Stimulated activated CD4-positive, alpha-beta T cell treated with anti-CD3 and anti-CD28 coated beads, TNF-alpha, amount 100 ng/mL, for 4 hours (primary cell): ENCODE measurements at places on chromosomes 7 and 10.

DNA sequence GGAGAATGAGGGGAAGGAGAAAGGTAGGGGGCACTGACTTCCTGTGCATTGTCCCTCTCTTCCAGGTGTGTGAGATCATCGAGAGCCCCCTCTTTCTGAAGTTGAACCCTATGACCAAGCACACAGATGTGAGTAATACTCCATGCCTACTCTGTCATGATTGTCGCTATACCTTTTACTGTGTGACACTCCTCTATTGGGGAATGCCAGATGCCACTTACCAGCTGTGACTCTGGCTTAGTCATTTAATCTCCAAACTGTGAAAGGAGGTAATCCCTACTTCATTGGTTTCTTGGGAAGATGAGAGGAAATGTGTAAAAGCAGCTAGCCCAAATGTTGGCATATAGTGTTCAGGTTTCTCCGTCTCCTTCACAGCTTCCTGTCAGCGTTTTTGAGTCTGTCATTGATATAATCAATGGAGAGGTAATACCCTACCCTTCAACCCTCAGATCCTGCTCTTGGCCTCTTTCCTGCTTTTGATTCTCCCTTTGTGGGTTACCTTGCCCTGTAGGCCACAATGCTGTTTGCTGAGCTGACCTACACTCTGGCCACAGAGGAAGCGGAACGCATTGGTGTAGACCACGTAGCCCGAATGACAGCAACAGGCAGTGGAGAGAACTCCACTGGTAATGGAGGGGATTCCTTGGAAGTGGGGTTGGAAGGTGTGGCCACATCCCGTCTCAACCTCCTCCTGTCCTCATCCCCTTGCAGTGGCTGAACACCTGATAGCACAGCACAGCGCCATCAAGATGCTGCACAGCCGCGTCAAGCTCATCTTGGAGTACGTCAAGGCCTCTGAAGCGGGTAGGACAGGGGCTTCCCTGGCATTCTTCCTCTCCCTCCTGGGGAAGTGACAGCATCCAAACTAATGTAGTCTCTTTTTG is 2.0 kb downstream of the COPS6 start:
- no peak for DNase-seq

DNA sequence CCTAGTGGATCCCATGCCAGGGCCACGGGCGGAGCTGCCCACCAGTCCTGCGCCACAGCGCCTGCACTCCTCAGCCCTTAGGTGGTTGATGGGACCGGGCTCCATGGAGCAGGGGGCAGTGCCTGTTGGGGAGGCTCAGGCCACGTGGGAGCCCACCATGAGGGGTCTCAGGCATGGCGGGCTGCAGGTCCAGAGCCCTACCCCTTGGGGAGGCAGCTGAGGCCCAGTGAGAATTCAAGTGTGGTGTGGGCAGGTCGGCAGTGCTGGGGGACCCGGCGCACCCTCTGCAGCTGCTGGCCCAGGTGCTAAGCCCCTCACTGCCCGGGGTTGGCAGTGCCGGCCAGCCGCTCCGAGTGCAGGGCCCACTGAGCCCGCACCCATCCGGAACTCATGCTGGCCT is 139.8 kb upstream of the LYZL2 start:
- no peak for DNase-seq

DNA sequence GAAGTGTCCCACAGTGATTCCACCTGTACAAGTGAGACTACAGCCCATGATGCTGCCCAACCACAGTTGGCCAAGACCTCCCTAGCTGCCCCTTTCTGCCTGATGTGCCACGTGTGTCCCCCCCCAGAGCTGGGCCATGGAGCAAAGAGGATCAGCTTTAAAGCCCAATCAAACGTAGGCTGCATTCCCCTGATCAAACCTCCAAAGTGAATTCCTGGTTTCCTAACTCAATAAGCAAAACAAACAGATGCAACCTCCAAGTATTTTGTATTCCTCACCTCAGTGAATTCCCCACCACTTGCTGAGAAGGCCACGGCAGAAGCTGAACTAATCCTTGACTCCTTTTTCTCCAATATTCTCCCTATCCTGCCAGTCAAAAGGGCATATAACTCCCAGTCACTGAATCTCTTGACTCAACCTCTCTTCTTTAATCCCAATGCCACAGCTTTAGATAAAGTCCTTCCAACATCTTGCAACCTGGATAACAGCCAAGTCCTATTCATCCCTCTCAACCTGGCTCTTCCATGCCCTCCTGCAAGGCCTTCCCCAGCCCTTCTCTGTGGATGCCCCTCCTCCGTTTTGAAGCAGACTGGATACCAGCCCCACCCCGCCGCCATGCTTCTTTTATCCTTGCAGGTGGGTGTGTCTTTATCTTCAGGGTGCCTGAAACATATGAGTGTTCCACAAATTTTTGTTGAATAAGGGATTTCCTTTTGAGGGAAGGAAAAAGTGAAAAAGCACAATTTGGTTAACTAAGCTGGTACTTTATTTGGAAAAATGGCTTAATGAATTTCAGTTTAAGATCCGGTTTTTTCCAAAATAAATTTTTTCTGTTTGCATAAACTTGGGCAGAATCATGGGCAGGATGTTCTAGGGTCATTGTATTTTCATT is 285.2 kb upstream of the MKLN1 start:
- DNase-seq = no peak

- no peak for DNase-seq
These were observed 120.8 kb downstream of the TNS3 start for GRCh38 chr7:47461161-47461560.

- no peak for DNase-seq
These were observed 211.4 kb upstream of the KLF14 start for GRCh38 chr7:130945411-130945811.

DNA sequence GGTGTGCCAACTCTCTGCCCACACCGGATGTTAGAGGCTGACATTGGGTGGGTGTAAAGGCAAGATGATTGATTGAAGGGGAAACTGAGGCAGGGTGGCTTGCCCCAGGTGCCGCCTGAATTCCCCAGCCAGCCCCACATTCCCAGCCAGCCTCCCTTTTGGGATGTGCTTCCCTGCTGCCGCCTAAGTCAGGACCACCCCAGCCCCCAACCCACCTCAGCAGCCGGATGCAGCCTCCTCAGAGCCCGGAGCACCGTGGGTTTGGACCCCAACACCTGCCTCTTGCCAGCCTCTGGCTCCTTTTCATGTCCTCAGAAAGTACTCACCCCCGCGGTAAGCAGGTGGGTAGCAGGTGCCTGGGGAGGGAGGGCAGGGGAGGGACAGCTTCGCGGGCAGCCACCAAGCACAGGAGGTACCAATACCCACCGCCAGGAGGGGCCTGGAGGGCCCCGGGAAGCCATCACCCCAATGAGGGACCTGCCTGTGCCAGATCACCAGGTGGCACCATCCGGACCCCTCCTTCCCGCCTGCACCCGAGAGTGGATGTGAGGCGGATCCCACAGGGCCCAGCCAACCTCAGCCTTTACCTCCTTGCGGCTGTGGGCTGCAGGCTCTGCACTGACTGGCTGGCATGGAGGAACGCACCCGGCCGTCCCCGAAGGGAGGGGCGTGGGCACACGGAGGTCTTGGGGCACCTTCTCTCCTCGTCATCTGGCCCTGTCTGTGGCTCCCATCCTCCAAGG is 60.5 kb downstream of the PWWP2B start:
- DNase-seq = no peak

DNA sequence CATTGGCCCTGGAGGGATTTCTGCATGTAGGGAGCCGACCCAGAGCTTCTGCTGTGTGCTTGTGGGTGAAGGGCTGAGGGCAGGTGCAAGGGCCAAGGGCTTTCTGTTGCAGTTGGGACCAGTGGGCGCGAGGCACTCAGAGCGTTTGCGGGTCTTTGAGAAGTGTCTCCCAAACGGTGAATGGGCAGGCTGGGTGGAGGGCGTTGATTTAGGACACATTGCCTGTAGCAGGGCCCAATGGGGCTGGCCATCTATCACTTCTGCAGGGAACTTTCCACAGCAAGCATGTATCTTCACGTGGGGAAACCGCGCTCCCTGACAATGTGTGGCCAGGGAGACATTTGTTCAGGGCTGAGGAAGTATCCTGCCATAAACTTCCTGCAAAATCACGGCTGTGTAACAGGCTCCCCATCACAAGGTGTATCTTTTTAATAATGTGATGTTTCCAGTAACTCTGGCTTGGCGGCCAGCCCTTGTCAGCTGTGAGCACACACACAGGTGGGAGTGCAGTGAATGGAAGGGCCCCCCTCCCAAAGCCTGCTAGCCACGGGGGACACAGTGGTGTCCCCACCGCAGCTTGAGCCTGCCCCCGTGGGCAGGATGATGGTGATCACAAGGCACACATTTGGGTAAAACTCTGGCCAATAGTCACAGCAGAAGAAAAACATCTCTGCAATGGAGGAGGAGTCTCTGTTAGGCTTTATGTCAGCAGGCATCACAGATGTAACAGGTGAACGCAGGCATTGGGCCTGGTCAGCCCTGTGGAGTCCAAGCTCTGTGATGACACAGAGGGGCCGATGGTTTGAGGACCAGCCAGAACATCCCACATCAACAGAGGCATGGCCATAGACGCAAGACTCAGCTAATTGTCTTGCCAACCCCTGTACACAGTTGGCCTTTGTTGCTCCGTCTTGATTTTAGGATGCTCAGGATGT is 84.3 kb downstream of the GLRX3 start:
- DNase-seq = no peak

- no peak for DNase-seq
These were observed 94.6 kb upstream of the LRRC4 start for GRCh38 chr7:128125816-128126215.

DNA sequence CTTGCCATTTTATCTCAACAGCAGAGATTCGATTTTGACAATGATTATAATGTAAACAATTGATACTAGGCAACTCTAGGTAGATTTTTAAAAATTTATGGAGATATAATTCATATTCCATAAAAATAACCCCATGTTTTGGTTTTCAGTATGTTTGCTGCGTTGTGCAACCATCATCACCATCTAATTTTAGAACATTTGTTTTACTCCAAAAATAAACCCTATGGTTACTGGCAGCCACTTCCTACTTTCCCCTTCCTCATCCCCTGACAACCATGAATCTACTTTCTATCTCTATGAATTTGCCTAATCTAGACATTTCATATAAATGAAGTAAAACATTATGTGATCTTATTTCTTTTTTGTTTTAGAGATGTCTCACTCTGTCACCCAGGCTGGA is 401.9 kb downstream of the THSD7A start:
- DNase-seq = no peak
